RKO (cell line): ENCODE measurements at places on chromosomes 12 and 14.

GRCh38 chr14:91899213-91899612 lies 31.9 kb upstream of the TC2N start:
- DNase-seq: no peak

DNA sequence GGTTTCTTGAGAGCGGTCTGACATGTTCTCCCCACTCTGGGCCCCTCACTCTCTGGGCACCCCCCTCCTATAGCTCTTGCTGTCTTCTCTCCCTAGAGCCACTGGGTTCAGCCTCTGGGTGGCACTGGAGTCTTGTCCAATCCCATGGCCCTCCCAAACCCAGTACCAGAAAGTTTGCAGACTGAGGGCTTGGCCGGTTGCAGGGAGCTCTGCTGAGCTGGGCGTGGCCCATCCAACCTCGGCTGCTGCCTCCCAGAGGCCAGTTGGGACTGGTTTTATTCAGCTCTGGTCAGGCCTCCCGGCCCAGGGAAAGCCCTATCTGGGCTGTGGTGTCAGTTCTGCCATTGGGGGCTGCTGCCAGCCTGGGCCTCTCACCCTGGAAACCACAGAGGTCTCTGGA lies 37.9 kb downstream of the ISCA2 start:
- DNase-seq: no peak

- DNase-seq: no peak
Observed at GRCh38 chr12:1595690-1596347, 1.4 kb upstream of the FBXL14 start.

DNA sequence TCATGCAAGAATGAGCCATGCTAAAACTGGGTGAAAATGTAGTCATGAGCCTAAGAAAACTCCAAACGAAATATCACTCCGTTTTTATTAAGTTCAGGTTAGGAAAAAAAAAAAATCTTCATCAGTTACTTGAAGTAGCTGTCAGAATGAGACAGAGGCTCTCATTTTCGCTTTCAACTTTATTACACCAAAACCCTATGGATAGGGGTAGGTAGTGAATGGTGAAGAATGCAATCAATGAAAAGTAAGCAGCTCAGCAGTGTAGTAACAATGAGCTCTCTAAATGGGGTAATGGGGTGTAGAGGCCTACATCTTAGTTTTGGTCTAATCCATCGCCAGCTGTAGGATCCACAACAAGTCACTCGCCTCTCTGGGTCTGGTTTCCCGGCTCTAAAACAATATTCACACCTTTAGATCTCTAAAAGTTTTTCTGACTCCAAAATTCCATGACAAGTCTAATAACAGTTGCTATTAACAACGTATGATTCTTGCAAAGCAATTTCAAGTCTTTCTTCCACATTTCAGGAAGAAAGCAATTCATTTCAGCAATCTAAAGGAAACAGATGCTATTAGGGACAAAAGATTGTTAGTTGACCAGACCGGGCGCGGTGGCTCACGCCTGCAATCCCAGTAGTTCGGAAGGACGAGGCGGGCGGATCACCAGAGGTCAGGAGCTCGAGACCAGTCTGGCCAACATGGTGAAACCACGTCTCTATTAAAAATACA lies 1.7 kb downstream of the BTBD7 start:
- no peak for DNase-seq

GRCh38 chr12:94094700-94095099 lies 53.7 kb upstream of the PLXNC1 start:
- DNase-seq: no peak

GRCh38 chr12:91404441-91404840 lies 221.8 kb upstream of the DCN start:
- no peak for DNase-seq

- DNase-seq: no peak
Observed at GRCh38 chr12:127245009-127245408, 1022.0 kb upstream of the TMEM132C start.

DNA sequence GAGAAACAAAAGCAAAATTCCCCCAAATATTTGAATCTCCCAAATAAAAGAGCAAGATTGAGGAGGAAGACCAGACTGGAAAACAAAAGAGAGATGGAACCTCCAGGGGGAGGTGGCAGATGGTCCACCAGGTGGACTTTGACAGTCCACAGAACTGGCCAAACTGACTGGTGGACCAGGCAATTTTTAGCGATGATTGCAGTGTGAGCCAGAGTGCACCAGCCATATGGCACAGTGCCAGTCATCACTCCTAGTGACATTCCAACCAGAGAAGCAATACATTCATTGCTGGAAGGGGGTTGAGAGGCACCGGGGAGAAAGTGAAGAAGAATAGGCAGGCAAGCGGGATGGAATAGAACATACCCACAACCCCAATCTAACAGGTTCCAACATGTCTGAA lies 182.9 kb downstream of the EXOC5 start:
- no peak for DNase-seq

DNA sequence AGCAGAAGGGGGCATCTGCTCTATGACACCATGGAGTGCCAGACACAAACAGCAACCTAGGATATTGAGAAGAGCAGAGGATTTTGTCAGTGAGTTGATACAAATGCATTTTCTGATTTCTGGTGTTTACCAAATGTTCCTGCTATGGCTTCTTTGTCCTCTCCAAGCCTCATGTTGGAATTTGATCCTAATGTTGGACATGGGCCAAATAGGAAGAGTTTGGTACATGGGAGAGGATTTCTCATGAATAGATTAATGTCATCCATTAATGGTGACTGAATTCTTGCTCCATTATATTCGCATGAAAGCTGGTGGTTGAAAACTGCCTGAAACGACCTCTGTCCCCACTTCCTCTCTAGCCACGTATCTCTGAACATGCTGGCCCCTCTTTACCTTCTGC lies 1002.2 kb upstream of the FLRT2 start:
- DNase-seq: no peak

GRCh38 chr14:82755923-82756322 lies 1222.3 kb upstream of the SEL1L start:
- DNase-seq: no peak

DNA sequence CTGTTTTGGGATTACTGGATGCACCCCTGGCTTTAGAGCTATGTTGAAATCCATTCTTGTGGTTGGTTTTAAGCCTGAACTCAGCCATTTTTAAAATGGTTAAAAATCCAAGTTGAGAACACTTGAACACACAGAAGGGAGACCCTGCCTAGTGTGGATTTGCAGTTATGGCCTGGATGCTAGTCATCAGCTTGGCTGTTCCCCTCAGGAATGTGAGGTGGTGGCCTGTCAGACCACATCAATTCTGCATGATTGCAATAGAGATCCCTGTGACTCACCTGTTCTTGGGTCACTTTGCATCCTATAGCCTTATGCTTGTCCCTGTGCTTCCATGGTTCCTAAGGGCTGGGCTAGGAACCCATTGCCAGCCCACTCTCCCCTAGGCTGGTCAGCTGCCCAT lies 454.1 kb downstream of the ATP23 start:
- peak; percentile 13 for DNase-seq

- DNase-seq: peak; percentile 45
Observed at GRCh38 chr12:131044760-131045381, 91.2 kb downstream of the ADGRD1 start.

DNA sequence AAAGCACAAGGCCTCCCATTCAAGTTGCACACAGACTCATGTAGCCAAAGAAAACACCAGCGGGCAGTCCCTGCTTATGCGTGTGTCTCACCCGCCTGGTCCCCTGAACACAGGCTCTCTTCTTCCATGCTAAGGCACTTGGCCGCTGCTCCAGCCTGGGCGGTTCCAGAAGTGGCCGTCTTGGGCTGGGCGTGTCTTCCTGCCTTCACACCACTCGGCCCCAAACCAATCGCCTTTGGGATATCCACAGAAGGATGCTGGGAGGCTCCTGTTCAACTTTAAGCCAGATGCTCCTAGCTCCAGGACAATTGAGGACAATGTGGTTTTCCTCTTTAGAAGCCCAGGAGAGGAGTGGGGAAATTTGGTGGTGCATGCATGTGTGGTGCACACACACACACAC lies 2.2 kb downstream of the SCARB1 start:
- no peak for DNase-seq

- no peak for DNase-seq
Observed at GRCh38 chr14:89283327-89284060, 133.5 kb downstream of the FOXN3 start.

DNA sequence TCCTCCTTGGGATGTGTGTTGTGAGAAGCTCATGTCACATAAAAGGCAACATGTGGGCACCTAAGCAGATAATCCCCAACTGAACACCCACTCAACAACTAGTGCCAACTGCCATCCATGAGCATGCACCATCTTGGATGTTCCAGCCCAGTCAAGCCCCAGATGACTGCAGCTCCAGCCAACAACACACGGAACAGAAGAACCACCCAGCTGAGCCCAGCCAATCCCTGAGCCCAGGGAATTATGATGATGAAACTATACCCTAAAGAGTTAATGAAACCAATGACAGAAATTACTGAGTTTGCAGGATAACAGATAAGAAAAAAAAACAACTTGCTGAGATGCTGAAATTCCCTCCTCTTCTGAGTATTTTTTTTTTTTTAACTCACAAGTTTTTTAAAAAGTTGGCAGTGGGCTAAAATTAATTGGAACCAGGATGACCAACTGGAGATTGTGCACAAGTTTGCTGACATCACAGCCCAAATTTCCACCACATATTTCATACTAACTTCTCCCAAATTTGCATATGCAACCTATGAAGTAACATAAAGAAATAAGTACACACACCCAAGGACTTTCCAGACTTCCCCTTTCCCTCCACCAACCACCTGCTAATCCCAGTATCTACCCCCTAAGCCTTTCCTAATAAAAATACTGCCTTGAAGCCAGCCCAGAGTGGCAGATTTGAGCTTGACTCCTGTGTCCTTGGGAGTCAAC lies 124.5 kb downstream of the KSR2 start:
- no peak for DNase-seq

GRCh38 chr12:131276501-131277185 lies 322.9 kb downstream of the ADGRD1 start:
- DNase-seq: no peak

DNA sequence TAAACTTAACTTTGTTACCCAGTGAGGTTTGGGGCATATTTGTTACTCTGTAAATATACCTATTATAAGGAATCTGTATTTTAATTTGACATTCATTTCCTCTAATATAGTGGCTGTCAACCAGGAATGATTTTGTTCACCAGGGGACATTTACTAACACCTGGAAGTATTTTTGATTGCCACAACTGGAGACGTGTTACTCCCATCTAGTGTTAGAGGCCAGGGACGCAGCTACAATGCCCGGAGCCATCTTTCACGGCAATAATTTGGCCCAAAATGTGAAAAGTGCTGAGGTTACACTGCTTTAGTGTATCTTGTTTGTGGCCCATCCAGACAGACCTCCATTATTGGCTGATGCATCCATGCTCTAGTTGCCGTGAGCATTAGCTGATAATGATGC lies 881.3 kb upstream of the ATXN7L3B start:
- DNase-seq: peak; percentile 3

- peak; percentile 60 for DNase-seq
Observed at GRCh38 chr12:4039931-4040330, 166.7 kb upstream of the PARP11 start.

DNA sequence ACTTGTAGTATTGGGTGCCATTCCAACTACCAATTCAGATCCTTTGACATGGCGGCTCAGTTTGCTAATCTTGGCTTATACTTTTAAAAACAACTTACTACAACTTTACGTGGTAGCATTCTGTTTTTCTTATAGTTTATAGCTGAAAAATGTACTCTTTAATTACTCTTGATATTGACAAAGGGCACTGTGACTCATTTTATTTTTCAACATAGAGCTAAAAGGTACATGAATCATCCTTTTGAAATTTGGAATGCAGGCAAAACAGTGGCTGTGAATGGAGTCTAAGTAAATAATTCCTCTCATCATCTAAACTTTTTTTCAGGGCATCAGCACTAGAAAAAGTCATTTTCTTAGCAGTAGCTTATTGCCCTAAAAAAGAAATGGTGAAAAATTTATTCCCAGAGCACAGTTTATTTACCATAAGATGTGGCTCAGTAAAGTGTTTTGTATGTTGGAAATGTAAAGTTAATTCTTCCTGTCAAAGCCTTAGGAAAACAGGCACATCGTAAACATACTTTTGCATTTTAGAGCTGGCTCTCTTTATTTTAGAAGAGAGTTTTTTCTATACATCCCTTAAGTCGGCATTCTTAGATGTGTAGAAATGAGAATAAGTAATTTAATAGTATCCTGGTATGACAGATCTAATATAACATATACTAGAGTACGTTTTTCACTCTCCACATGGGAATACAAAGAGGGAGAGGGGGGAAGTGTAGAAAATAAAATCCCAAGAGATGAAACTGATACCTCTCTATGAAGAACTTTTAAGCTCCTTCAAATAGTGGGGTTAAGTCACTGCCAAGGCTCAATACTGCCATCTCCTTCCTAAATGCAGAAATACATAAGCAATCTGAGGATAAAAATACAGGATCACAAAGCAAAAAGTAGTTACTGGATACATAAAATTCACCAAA lies 55.2 kb downstream of the SLC25A21 start:
- DNase-seq: peak; percentile 18

- DNase-seq: no peak
Observed at GRCh38 chr12:101675555-101675954, 21.9 kb upstream of the CHPT1 start.

- peak; percentile 31 for DNase-seq
Observed at GRCh38 chr12:43282106-43282505, 269.9 kb downstream of the ADAMTS20 start.

DNA sequence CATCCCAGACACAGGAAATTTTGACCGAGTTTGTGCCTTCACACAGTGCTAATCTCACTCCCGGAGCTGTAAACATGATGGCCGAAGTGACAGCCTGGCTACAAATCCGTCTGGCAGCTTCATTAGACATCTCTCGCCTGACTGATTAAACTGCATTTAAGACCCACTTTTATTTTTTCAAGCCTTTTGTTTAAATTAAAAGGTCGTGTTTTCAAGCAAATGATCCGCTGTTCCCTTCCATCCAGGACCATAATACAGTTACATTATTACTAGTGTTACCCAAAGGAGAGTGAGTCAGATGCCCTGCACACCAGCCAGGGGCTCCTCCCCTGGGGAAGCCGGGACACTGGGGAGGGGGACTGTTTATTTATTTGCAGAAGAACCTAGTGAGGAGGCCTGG lies 200.2 kb downstream of the EXOC5 start:
- DNase-seq: no peak

DNA sequence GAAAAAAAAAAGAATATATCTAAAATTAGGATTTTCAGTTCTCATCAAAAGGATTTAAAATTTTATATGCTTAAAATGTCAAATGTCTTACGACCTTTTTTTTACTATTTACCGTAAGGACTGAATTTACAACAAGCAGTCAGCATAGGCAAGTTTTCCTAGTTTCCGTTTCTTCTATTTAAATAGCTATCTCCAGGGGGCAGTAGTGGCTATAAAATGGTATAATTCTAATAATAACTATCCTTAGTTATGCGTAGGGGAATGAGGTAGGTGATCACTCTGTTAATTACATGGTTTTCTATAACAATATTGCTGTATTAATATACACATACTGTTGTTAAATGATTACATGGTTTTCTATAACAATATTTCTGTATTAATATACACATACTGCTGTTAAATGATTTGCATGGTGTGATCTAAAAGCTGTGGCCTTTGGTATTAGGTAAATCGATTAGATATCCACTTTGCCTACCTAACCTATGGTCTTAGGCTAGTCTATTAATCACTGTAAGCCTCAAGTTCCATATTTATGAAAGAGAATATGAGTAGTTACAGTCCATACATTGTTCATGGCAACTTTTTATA lies 217.7 kb upstream of the PDZRN4 start:
- peak; percentile 35 for DNase-seq
